ENCODE measurements at places on chromosomes 3 and 15. TPM values are rescaled to one million over a fixed set of nuclear protein-coding genes. Genes with fewer than 3 reads are reported as not detected.

DNA sequence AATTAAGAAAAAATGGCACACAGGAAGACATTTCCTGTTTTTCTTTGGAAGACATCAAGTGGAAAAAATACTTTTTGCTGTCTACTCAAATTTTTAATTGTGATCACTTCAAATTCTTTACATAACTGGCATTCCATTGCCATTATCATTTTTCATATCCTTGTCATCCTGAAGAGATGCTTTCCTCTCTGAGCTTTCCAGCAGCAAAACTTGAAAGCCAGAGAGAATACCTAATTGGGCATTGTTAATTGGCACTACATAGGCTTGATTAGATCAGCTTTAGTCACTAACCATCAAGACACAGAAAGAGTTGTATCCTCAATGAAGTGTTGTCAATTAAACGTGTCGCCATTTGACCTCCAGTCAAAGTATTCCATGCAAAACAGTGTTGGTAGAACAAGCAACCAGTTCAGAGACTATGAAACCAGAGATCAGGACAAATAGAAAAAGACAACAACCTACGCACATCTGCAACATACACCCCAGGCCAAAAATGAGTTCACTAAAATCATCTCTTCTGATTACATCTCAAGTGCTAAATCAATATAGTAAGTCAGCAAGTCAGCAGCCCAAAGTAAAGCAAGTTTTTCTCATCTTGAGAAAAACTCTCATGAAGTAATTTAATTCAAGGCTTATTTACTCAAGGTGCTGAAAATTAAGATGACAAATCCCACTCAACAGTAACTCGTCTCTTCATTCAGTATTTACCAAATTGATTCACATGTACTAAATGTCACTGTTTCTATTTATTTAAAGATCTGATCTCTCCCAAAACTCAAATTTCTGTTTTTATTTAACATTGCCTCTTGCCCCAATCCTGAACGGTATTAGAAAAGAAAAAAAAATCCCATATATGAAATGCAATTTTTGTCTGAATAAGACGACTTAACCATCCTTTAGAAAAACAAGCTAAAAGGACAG is 123.0 kb downstream of the SUCLG2 start:
- peaks cover 19% of the 10 kb centered on the region for H3K4me1 ChIP-seq
- DNase-seq = no peak
- H3K36me3 ChIP-seq = peaks cover 11% of the 10 kb centered on the region
- no peak overlapping the region for H3K4me3 ChIP-seq
- no peak overlapping the region for H3K27ac ChIP-seq

- H3K27ac ChIP-seq = no peak overlapping the region
- H3K4me1 ChIP-seq = no peaks in the 10 kb centered on the region
- DNase-seq = no peak
- no peak overlapping the region for H3K4me3 ChIP-seq
These were observed 36.0 kb downstream of the USF3 start for GRCh38 chr3:113660458-113660857.

GRCh38 chr15:93071469-93071936 is 17.5 kb downstream of the RGMA start:
- H3K27me3 ChIP-seq = peaks cover 21% of the 10 kb centered on the region
- peaks cover 29% of the 10 kb centered on the region for H3K36me3 ChIP-seq
- DNase-seq = no peak

GRCh38 chr3:85801955-85802354 is 843.2 kb downstream of the CADM2 start:
- no peaks in the 10 kb centered on the region for H3K27me3 ChIP-seq
- DNase-seq = no peak
- H3K4me1 ChIP-seq = peaks cover 3% of the 10 kb centered on the region

GRCh38 chr15:47988564-47988963 is 132.2 kb upstream of the SLC24A5 start:
- peaks cover 16% of the 10 kb centered on the region for H3K4me1 ChIP-seq
- no peak overlapping the region for H3K27ac ChIP-seq
- no peaks in the 10 kb centered on the region for H3K36me3 ChIP-seq
- no peak for DNase-seq

GRCh38 chr3:27244374-27244773 is 124.8 kb downstream of the NEK10 start:
- peaks cover 2% of the 10 kb centered on the region for H3K36me3 ChIP-seq
- no peak overlapping the region for H3K4me3 ChIP-seq
- H3K27ac ChIP-seq = no peak overlapping the region
- H3K4me1 ChIP-seq = no peaks in the 10 kb centered on the region
- H3K27me3 ChIP-seq = no peaks in the 10 kb centered on the region
- DNase-seq = no peak

DNA sequence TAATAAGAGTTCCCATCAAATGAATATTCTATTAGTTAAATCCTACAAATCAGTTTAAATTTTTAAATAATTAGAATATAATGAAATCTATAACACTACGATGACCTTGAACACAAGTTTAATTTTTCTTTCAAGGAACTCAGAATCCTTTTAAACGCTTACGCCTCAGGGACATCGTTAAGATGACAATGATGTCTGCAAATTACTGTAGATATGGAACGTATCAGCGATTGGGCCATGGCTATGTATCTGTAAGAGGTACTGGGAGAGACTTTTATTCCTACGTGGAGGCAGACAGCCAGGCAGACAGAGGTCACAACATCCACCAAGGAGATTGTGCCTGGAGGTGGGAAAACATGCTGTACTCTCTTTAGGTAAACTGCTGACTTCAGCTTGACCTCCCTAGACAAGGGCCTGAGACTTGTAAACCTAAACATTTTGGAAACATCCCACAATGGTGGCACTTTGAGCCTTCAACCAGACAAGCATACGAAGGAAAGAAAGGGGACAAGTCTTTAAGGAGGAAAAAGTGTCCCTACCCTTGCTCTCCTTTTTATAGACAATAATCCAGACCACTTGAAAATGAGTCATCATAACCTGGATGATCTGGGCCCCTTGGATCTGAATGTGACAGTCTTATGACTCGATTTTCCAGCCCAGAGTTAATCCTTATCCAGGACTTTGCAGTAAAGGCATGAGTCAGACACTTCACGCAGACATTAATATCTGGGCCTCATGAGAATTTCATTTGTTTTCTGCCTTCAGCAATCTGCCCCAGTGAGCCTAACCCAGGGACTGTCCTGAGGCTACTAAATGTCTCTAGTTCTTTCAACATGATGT is 6.8 kb upstream of the LDHAL6B start:
- DNase-seq = no peak
- no peak overlapping the region for H3K27ac ChIP-seq
- H3K4me1 ChIP-seq = peaks cover 11% of the 10 kb centered on the region
- no peaks in the 10 kb centered on the region for H3K36me3 ChIP-seq
- no peaks in the 10 kb centered on the region for H3K27me3 ChIP-seq

DNA sequence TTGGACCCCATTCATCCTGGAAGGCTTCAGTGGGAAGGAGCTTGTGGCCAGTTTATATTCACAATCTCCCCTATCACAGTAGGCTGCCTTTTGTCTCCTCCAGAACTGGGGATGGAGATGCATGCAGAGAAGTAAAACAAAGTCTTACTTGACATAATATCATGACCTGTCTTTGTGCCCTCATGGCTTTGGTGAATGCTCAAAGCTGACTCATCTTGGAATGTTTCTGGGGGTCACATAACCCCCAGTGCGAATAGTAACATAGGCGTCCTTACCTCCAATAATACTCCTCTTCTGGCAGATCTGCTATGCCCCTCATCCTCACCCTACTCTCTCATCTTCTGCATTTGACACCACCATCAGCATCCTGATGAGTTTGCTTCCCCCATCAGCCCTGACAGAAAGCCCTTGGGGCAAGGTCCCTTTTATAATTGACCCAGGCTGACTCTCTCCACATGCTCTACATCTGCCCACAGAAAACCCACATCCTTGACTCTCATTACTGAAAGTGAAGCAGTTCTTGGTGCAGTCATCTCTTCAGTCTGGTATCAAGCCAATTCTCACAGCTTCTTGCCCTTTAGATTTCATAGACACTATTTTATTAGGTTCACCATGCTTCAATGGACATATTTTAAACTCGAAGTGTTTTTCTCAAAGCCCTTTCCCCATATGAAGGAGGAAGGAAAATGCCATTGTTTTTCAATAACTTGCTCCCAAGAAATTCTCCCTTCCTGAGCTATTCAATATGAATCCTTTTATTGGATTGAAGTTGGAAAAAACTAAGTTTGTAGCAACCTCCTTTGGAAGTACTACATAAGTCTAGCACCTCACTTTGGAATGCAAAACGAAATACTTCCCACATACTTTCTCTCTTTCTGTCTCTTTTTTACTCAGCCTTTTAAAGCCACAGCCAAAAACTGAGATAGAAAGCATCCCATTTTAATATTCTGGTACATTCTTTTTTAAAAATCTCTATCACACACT is 36.6 kb downstream of the OSTN start:
- no peak for DNase-seq
- H3K36me3 ChIP-seq = no peaks in the 10 kb centered on the region
- no peaks in the 10 kb centered on the region for H3K27me3 ChIP-seq
- no peak overlapping the region for H3K27ac ChIP-seq
- H3K4me3 ChIP-seq = no peak overlapping the region

DNA sequence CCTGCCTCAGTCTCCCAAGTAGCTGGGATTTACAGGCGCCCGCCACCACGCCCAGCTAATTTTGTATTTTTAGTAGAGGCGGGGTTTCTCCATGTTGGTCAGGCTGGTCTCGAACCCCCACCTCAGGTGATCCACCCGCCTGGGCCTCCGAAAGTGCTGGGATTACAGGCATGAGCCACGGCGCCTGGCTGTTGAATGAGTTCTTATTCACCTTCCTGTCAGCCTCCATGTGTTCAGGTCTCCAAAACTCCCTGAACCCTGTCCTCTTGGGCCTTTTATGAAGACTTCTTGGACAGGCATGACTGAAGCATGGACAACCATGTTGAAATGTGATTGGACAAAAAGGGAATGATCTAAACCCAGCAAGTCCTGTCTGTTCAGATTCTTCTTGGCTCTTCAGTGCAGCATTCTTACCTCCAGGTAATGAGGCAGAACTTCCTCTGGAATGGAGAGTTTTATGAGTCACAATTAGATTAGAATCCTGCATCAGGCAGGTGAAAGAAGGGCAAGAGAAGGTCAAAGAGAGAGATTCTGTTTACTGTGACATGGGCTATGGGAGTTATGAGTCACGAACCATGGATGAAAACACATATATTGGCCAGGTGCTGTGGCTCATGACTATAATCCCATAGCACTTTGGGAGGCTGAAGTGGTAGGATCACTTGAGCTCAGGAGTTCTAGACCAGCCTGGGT is 23.1 kb upstream of the EIF4A2 start:
- H3K4me1 ChIP-seq = no peaks in the 10 kb centered on the region
- no peak overlapping the region for H3K4me3 ChIP-seq
- no peak overlapping the region for H3K27ac ChIP-seq

DNA sequence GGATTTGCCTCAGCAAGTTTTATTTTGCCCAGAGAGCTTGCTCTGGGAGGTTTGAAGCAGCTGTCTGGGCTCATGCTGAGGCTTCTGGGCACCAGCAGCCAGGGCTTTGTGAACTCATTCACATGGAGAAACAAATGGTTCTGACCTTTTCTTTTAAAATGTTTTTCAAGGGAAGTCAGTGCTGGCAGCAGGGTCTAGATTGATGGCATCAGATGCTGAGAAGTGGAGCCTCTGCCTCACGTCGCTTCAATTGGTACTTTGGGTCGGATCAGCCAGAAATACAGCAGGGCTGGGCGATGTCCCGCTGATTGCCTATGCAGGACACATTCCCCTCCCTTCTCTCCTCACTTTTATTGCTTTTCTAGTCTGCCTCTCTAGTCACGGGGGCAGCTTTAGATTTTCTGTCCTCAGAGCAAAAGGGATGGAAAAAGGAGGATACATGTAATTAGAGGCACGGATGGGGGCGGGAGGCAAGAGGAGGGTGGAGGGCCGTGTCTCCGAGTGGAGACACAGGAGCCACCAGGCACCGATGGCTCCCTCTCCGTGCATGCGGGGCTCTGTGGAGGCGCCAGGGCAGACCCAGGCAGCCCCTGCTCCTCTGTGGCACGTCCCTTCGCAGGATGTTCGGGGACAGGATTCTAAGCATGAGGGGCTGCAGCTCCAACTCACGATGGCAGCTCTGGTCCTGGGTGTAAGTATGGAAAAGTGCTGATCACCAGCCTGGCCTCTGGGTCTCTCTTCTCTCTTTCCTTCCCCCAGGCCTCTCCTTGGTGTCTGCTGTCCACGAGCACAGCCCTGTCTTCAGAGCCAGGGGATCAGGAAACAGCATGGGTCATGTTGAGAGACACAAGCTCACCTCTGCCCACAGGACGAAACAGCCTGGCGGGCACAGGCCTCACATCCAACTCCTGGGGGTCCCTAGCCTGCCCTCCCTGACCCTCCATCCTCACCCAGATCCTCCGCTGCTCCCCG is 116.1 kb downstream of the FAM43A start:
- H3K27me3 ChIP-seq = peaks cover 5% of the 10 kb centered on the region
- no peak overlapping the region for H3K27ac ChIP-seq
- no peaks in the 10 kb centered on the region for H3K36me3 ChIP-seq
- no peak for DNase-seq
- no peak overlapping the region for H3K4me3 ChIP-seq

- no peaks in the 10 kb centered on the region for H3K27me3 ChIP-seq
- H3K36me3 ChIP-seq = no peaks in the 10 kb centered on the region
- H3K4me3 ChIP-seq = no peak overlapping the region
- no peak for DNase-seq
- H3K27ac ChIP-seq = no peak overlapping the region
- H3K4me1 ChIP-seq = peaks cover 18% of the 10 kb centered on the region
These were observed 4.5 kb upstream of the PRKAR2A start for GRCh38 chr3:48852151-48852550.

DNA sequence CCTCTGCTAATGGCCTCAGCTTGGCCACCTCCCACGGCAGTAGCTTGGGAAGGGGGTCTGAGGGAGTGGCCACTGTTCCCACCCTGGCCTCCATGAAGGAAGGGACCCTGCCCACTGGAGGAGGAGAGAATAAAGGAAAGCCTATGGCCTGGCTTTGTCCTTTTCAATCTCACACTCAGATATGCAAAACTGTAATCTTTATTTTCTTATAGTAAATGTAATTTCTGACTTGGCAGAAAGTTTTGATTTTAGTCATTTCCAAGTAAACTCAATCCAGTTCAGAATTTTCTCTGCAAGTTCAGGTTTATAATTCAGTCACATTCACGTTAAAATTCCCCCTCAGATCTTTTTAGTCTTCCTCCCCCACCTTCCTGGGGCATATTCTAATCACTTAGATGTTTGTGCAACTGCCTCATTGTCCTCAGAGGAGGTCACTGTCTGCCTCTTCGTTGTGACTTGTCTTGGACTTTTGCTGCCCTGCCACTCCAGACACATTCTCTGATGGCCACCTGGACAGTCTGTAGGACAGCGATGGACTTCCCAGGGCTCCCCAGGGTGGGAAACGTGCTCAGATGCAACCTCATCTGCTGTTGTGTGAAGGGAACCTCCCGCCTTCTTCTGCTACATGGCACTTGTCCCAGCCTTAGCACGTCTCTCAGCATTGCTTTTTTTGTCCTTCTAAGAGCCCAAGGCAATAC is 222.8 kb upstream of the TBL1XR1 start:
- H3K36me3 ChIP-seq = no peaks in the 10 kb centered on the region
- H3K27me3 ChIP-seq = no peaks in the 10 kb centered on the region
- DNase-seq = no peak
- H3K27ac ChIP-seq = peak overlapping the region; percentile 72
- no peak overlapping the region for H3K4me3 ChIP-seq

The AGBL1 gene
- total RNA-seq = 0.05 TPM

The LAMB2 gene
- 108 TPM for total RNA-seq

The ANKRD34C gene
- not detected for total RNA-seq

The DCLK3 gene
- total RNA-seq = 0.07 TPM

The NCBP2 gene
- total RNA-seq = 122 TPM

The PARP16 gene
- total RNA-seq = 15.5 TPM

The CP gene
- total RNA-seq = 0.42 TPM

The ATP10A gene
- total RNA-seq = 4.9 TPM
